ENCODE measurements at places on chromosomes 4 and X.

DNA sequence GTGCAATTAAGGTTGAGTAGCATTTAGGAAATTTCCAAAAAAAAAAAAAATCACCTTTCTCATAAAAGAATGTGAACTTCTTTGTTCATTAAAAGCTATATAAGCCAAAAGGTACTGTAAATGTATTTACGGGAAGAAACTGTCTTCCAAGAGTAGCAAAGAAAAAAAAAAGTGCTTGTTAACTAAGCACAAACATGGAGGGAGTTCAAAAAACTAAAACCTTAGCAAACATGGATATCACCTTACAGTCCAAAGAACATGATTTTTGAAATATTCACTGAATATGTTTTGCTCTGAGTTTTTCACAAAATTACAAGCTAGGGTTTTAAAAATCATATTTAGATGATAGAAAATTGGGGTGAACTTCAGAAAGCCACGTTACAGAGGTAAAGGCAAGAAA lies 217.5 kb downstream of the ADAMTS3 start:
- DNase-seq: no peak

GRCh38 chr4:120314969-120315368 lies 248.3 kb upstream of the MAD2L1 start:
- DNase-seq: no peak

DNA sequence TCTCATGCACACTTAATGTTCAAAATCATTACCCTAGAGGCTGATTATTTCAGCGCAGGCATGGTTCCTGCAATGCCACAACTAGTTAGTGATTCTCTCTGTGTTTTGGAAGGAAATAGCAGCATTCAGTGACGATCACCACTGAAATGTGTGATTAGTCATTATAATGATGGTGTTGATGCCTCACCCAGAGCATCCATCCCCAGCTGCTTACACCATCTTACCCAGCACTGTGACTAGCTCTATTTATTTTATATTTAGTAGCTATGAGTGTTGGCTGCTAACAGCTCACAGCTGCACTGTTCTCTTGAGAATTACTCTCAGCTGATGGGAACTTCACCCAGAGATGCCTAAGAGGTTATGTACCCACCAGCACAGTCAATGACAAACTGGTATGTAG lies 60.5 kb upstream of the TSPAN7 start:
- DNase-seq: no peak

DNA sequence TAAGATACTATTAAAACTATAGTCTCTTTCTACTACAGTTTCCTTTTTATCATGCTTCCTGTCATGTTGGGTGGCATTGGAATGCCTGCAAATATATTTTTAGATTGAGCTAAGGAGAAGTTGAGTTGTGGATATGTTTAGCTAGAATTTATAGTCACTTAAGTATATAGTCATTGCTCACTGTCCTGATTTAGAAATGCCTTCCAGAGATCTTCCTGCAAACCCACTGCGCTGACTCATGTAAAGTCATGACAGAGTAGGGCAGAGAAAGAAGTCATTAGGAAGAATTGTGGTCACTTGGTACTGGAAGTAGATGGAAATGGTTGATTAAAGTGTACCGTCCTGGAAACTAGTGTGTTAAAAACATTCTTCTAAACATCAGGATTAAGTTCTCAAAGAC lies 490.3 kb upstream of the PABPC4L start:
- DNase-seq: no peak

- DNase-seq: no peak
Observed at GRCh38 chr4:173252024-173252935, 81.9 kb downstream of the HMGB2 start.

GRCh38 chrX:56833626-56834025 lies 104.6 kb downstream of the NBDY start:
- no peak for DNase-seq

DNA sequence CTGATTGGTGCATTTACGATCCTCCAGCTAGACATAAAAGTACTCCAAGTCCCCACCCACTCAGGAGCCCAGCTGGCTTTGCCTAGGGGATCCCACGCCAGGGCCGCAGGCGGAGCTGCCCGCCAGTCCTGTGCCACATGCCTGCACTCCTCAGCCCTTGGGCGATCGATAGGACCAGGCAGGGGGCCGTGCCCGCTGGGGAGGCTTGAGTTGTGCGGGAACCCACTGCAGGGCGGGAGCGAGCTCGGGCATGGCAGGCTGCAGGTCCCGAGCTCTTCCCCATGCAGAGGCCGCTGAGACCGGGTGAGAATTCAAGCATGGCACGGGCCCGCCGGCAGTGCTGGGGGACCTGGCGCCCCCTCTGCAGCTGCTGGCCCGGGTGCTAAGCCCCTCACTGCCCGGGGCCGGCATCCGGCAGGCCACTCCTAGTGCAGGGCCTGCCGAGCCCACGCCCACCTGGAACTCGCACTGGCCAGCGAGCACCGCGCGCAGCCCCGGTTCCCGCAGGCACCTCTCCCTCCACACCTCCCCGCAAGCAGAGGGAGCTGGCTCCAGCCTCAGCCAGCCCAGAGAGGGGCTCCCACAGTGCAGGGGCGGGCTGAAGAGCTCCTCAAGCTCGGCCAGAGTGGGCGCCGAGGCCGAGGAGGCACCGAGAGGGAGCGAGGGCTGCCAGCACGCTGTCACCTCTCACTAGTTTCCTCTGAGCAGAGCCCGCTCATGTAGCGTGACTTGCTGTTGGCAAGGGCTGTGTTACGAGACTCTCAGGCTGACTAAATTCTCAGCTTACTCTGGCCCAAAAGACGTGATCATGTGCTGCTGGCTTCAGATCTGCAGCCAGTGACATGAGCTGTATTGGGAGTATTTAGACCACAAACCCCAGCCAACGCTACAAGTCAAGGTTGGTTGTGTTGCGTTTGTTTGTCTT lies 87.5 kb downstream of the TRAPPC11 start:
- DNase-seq: no peak

DNA sequence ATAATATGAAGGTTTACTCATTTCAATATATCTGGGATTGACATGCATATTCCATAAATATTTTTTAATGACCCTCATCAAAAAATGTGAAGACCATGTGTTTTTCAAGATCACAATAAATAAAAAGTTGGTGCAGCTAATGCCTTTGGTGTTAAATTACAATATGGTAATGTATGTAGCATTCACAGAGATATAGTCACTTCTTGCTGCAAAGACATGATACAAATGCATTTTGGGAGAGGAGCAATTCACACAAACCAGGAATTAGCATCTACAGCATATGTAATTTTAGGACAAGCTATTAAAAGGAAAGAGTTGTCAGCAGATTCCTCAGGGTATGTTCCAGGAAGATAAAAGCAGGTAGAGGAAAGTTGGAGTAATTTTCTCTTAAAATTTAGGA lies 734.5 kb upstream of the HTR2C start:
- no peak for DNase-seq

DNA sequence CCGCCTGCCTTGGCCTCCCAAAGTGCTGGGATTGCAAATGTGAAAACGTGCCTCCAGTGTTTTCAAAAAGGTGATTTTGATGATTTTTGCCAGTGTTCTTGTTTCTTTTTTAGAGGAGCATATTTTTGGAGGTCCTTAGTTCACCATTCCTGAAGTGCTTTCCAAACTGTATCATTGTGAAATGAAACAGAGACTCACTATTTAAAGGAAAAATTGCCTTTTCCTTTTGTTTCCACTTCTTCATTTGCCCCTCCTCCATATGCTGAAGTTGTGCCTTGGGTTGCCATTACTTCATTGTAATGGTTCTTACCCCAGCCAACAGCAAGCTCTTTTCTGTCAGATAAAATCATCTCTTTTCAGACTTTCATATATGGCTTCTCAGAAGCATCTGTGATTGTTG lies 164.4 kb downstream of the FNIP2 start:
- no peak for DNase-seq

DNA sequence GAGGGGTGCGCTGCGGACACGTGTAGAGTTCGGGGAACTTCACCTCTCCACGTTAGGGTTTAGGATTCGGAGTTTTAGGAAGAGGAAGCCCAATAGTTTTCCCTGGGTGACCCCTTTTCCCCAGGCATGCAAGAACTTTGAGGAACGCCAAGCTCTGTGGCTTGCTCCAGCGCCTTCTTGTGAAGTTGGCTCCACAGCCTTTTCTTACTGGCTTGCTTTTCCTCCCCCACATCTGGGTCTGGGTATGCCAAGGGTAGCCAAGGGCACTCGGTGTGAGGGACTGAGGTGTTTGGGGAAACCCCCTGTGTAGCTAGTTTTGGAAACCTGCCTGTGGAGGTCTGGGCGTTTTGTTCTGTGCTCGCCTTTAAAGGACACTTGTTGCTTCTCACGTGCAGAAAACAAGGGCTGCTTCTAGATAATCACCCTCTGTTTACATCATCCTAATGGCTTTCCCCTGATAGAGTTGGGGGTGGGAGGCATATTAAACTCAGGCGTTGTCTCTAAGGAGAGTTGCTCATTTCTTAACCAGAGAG lies 746 bp downstream of the EDNRA start:
- DNase-seq: no peak

- no peak for DNase-seq
Observed at GRCh38 chrX:99914635-99915034, 495.4 kb downstream of the PCDH19 start.

DNA sequence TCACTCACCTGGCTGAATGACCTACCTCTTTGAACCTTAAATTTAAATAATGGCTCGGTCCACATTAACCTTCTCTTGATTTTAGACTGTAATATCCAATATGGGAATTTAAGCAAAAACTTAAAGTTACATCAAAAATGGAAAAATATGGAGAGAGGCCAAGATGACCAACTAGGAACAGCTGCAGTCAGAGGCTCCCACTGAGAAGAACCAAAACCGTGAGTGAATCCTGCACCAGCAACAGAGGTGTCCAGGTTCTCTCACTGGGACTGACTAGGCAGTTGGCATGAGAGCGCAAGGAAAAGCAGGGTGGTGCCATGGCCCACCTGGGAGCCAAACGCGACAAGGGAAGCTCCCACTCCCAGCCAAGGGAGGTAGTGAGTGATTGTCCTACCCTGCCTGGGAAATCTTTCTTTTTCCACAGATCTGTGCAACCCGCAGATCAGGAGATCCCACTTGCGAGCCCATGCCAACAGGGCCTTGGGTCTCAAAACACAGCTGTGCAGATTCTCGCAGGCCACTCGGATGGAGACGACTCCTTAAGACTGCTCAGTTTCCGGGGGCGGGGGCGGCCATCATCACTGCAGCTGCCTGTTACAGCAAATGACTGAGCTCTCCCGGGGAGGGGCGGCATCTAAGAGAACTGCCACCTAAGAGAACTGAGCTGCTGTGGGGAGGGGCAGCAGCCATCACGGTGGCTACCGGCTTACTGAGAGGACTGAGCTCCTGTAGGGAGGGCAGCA lies 343.4 kb downstream of the DMD start:
- no peak for DNase-seq

DNA sequence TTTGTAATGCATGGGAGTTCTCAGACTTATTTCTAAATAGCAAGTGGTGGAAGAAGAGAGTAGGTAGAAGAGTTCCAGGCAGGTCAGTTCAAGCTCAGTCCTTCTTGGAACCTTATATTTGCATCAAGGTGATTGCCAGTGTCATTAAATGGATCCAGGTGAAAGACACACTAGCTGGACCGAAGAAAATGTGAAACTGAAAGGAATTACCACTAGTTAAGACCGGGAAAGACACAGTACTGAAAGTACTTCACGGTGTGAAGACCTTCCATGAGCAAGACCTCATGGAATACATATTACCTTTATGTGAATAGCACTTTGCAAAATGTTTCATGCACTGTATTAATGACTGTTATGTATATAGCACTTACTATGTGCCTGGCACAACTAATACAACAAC lies 19.1 kb downstream of the TMEM150C start:
- no peak for DNase-seq

DNA sequence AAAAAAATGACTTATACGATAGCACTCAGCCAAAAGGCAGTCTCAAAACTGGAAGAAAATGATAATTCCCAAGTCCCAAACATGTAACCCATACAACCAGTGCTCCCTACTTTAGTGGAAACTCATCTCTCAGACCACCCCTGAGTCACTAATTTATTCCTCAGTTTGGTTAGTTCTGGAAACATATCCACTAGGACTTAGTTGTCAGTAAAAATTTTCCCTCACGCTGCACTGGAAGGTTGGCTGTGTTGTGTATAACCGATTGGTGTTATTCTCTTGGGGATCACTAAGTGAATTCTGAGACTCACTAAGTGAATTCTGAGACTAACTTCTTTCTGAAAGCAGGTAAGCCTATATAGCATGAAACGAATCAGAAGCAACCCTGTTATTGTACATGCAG lies 48.5 kb upstream of the GAB1 start:
- no peak for DNase-seq

DNA sequence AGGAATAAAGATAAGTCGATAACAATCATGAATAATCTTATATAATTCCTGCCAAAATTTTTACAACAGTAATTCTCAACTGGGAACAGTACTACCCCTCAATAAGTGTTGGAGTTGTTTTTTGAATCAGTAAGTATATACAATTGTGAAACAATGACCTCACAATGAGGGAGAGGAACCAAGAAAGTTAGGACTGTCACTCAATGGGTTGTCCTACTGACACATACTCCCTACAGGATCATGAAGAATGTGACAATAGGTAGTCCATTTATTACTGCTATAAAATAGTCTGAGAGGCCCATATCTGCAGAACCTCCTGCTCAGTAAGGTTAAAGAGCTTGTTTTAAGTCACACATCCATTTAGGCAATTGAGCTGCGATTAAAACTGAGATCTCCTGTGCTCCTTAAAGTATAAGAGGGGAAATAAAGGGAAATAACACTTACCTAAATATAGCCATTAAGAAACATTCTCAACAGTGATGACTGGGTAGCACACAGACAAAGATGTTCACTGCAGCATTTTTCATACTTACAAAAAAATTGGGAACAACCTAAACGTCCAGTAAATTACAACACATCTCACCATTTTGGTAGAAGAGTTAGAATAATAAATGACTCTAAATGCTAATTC lies 26.2 kb downstream of the FBXW7 start:
- DNase-seq: no peak

DNA sequence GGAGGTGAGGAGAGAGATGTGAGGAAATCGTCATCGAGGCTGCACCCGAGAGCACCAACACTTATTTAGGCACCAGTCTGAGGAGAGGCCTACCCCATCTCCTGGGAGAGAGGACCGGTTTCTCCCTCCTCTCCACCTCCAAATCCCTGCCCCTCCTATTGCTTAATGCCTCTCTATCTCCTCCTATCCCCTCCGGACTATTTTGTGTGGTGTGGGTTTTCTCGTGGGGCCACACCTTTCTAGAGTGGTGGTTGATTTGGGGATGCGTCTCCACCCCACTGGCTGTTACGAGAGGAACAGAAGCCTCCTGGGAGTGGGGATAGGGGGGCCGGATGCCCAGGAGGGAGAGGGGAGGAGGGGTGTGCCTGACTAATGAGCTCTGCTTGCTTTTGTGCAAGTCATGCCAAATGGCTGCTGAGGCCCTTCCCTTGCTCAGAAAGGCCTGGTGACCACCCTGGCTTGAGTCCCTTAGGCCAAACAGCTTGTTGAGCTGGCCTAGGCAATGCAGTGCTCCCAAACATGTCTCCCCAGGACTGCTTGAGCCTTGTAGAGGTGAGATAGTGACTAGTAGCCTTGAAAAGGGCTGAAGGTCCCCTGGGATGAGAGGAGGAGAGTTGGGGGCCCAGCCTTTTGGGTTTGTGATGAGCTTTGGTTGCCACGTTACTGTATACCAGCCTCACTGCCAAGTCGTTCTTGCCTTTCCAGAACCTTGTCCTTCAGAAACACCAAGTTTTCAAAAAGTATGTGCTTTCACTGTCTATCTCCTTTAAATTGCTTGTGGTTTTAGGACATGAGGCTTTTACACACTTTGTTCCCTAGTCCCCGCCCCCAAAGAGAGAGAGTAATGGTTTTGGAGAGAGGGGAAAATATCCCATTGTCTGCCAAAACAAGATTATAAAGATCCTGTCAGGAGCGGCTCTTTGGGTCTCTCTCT lies 1.2 kb downstream of the MSN start:
- no peak for DNase-seq
